ENCODE measurements at places on chromosomes 2 and 18. TPM values are rescaled to one million over a fixed set of nuclear protein-coding genes. Genes with fewer than 3 reads are reported as not detected.

- H3K36me3 ChIP-seq = peaks cover 17% of the 10 kb centered on the region
- H3K4me3 ChIP-seq = peak overlapping the region; percentile 58
These were observed 552.8 kb upstream of the NRP2 start for GRCh38 chr2:205129531-205129930.

The PJVK gene
- total RNA-seq = 2.5 TPM

DNA sequence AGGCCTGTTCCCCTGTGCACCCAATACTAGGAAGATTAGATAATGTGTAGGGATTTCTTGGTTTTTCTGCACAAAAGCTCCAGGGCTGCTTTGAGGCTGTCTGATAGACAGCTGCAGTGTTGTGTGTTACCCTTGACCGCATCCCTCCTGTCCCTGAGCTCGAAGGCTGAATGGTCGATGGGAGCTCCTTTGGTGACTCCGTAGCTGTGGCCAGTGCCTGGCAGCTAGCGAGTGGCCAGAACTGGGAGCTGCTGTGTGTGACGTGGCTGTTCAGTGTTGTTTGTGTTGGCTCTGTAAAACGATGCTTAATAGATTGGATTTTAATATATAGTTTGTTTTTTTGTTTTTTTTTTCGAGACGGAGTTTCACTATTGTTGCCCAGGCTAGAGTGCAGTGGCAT lies 170.0 kb downstream of the AGAP1 start:
- H3K27me3 ChIP-seq = peaks cover 52% of the 10 kb centered on the region
- H3K27ac ChIP-seq = no peak overlapping the region
- DNase-seq = no peak

DNA sequence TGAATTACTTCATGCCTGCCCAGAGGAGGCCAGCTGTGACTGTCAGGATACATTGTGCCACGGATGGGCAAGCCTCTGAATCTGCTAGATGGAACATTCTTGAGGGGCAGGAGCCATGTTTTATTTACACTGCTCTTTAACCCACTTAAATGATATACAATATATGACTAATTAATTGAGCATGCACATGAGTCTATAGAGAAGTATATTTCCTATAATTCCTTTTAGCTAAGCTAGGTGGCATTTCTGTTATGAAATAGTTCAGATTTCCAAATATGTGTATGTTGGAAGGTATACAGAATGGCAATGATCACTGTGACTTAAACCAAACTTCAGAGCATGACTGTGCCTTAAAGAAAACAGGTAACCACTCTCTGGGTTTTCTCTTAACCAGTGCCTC lies 131.7 kb downstream of the RAB3GAP1 start:
- DNase-seq = no peak
- no peak overlapping the region for H3K27ac ChIP-seq
- no peaks in the 10 kb centered on the region for H3K4me1 ChIP-seq

DNA sequence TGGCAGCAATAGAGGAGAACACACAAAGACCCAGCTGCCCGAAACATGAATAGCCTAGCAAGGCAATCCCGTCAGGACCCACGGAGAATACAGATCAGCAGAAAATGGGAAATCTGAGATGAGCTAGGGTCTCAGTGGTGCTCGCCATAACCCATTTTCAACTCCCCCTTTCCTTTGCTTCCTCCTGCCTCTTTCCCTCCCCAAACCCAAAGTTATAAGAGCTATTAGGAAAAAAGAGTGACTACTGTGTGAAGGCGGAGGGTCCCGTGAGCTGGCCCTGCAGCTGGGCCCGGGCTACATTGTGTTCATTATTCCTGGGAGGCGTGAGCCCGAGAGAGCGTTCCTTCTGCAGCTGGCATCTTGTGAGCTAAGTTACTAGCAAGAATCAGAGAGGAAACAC lies 118.4 kb downstream of the PID1 start:
- no peak overlapping the region for H3K4me3 ChIP-seq
- H3K27me3 ChIP-seq = no peaks in the 10 kb centered on the region
- no peak for DNase-seq
- no peaks in the 10 kb centered on the region for H3K4me1 ChIP-seq
- H3K36me3 ChIP-seq = no peaks in the 10 kb centered on the region
- no peak overlapping the region for H3K27ac ChIP-seq

DNA sequence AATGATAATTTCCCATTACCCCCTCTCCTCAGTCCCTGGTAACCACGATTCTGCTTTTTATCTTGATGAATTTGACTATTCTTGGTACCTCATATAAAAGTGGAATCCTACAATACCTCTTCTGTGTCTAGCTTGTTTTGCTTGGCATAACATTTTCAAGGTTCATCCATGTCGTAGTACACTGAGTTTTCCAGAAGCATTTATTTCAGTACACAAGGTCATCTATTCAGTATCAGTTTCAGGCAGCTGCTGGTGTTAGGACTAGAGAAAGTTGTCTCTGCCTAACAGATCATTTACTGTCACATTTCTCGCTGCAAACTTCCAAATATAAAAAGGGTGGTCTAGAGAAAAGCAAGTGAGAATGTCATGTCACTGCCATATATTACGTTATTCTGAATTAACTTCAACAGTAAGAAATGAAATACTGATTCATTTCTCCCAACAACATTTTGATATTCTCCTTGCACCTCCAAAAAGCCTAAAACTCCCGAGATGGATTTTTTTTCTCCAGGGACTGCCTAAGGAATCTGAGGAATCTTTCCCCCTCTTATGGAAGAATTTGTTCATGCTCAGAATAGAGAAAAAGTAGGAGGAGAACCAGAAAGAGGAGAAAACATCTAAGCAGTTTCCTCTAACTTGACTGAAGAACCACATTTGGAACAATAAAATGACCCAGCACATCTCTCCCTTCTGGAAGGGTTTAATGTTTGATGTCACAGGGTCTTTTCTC lies 36.0 kb downstream of the CDK15 start:
- no peak overlapping the region for H3K4me3 ChIP-seq
- no peaks in the 10 kb centered on the region for H3K4me1 ChIP-seq
- H3K27me3 ChIP-seq = peaks cover 8% of the 10 kb centered on the region
- H3K27ac ChIP-seq = no peak overlapping the region
- no peak for DNase-seq

- H3K27me3 ChIP-seq = no peaks in the 10 kb centered on the region
- peaks cover 67% of the 10 kb centered on the region for H3K36me3 ChIP-seq
- peaks cover 61% of the 10 kb centered on the region for H3K4me1 ChIP-seq
- H3K27ac ChIP-seq = peak overlapping the region; percentile 90
- no peak for DNase-seq
These were observed 35.4 kb downstream of the STAT4 start for GRCh38 chr2:191115391-191115790.

GRCh38 chr2:28247734-28248133 lies 144.9 kb upstream of the FOSL2 start:
- DNase-seq = no peak
- peaks cover 36% of the 10 kb centered on the region for H3K4me1 ChIP-seq
- H3K27me3 ChIP-seq = no peaks in the 10 kb centered on the region
- H3K4me3 ChIP-seq = no peak overlapping the region

GRCh38 chr2:201971531-201972228 lies 62.0 kb upstream of the FZD7 start:
- no peaks in the 10 kb centered on the region for H3K27me3 ChIP-seq
- no peak for DNase-seq
- no peaks in the 10 kb centered on the region for H3K36me3 ChIP-seq
- no peak overlapping the region for H3K4me3 ChIP-seq

DNA sequence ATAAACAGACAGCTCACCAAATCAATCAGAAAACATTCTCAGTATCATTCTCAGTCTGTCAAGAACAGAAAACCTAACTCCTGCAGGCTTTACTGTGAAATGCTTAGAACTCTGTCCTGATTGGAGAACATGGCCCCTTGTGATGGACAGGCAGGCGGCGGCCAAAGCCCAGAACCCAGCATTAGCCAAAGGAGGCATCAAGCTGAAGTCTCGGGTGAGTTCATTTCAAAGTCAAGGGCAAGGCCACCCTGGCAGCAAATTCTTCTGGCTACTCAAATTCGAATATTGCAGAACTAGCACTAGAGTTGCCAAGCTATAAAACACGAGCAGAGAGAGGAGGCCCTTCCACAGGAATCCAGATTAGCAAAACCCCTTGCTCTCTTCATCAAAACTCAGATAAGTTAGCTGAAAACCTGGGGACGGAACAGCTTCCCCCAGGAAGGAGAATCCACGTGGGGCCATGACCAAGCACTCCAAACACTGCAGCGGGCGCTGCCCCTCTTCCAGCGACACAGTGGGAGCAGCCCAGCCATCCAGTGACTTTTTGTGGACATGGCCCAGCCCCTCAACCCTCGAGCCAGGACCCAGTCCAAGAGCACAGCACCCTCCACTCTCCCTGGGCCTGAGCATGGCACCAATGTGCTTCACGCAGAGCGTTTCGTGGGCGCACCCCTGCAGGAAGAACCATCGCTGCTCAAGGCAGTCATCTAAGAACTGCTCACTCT lies 98.6 kb downstream of the HDAC4 start:
- H3K27me3 ChIP-seq = no peaks in the 10 kb centered on the region
- DNase-seq = no peak
- peaks cover 3% of the 10 kb centered on the region for H3K36me3 ChIP-seq

DNA sequence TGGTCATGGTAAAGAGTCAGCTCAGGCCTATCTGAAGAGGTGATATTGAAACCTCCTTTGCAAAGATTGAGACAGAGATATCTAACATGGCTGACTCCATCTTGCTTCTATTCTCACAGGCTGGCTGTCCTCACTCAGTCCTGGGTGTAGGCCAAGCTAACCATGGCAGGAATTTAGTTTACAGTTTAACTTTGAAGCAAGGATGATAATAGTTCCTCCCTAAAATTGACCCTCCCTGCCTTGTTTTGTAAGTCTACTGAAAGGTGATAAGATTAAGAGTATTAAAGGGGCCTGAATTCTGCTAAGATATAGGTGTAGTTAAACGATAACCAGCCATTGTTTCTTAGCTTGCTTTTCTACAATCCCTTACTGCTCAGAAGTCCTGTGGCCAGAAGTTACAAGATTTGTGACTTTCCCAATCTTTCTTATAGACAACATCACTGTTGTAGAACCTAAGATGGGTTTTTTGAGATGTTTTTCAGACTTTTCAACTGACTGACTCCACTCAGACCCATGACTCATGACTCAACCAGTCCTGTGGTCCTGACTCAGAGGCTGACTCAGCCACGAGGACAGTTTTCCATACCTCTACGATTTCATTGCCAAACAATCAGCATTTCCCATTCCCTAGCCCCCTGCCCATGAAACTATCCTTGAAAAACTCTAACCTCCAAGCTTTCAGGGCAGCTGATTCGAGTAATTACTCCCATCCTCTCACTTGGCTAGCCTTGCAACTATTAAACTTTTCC lies 195.7 kb upstream of the SESTD1 start:
- no peaks in the 10 kb centered on the region for H3K36me3 ChIP-seq
- H3K4me3 ChIP-seq = no peak overlapping the region
- H3K27ac ChIP-seq = no peak overlapping the region
- no peaks in the 10 kb centered on the region for H3K27me3 ChIP-seq
- no peaks in the 10 kb centered on the region for H3K4me1 ChIP-seq

DNA sequence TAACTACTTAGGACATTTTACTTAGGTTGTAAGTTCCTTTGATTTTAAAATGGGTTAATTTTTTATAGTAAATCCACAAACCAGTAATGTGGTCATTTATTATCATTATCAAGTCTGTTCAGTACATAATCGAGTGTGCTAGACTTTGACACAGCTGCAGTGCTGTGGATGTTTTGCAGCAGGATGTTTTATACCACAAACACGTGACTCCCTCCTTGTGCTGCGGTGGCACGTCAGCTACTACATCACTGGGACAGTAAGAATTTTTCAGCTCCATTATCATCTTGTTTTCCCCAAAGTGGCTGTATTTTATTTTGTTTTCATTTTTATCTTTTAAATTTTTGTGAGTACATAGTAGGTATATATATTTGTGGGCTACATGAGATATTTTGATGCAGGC lies 70.0 kb downstream of the ATP9B start:
- no peaks in the 10 kb centered on the region for H3K27me3 ChIP-seq
- no peak overlapping the region for H3K27ac ChIP-seq

GRCh38 chr18:48826806-48827205 lies 124.0 kb downstream of the SMAD7 start:
- no peaks in the 10 kb centered on the region for H3K27me3 ChIP-seq
- peaks cover 16% of the 10 kb centered on the region for H3K4me1 ChIP-seq
- peaks cover 26% of the 10 kb centered on the region for H3K36me3 ChIP-seq
- H3K27ac ChIP-seq = no peak overlapping the region

- no peak overlapping the region for H3K27ac ChIP-seq
- H3K27me3 ChIP-seq = no peaks in the 10 kb centered on the region
- peaks cover 3% of the 10 kb centered on the region for H3K36me3 ChIP-seq
- DNase-seq = no peak
- H3K4me1 ChIP-seq = peaks cover 6% of the 10 kb centered on the region
These were observed 54.4 kb downstream of the LRPPRC start for GRCh38 chr2:43941359-43941758.

The HNMT gene
- 0.28 TPM for total RNA-seq

The STEAP3 gene
- total RNA-seq = 0.19 TPM

- no peak overlapping the region for H3K4me3 ChIP-seq
- H3K27ac ChIP-seq = no peak overlapping the region
- no peak for DNase-seq
- peaks cover 6% of the 10 kb centered on the region for H3K27me3 ChIP-seq
- H3K4me1 ChIP-seq = no peaks in the 10 kb centered on the region
- H3K36me3 ChIP-seq = no peaks in the 10 kb centered on the region
These were observed 91.3 kb downstream of the SATB2 start for GRCh38 chr2:199366406-199366805.

DNA sequence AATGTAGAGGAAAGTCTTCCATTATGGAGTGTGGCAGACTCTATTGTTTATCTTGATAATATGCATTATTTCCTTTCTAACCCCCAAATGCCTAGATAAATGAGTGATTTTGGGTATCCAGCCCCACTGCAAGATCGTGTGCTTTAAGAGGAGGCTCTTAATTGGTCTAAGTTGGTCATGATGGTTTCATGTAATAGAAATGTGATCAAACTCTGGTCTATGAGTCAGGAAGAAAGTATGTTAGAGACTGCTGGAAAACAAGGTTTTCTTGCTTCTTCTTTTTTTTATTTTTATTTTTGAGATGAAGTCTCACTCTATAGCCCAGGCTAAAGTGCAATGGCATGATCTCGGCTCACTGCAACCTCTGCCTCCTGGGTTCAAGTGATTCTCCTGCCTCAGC lies 344.5 kb upstream of the TNP1 start:
- no peak overlapping the region for H3K27ac ChIP-seq
- H3K4me1 ChIP-seq = peaks cover 10% of the 10 kb centered on the region
- no peak for DNase-seq
- no peak overlapping the region for H3K4me3 ChIP-seq
- peaks cover 25% of the 10 kb centered on the region for H3K27me3 ChIP-seq

The NCKAP5 gene
- total RNA-seq = not detected
